AG04450 (cell line): ENCODE measurements at places on chromosomes 12 and 14.

DNA sequence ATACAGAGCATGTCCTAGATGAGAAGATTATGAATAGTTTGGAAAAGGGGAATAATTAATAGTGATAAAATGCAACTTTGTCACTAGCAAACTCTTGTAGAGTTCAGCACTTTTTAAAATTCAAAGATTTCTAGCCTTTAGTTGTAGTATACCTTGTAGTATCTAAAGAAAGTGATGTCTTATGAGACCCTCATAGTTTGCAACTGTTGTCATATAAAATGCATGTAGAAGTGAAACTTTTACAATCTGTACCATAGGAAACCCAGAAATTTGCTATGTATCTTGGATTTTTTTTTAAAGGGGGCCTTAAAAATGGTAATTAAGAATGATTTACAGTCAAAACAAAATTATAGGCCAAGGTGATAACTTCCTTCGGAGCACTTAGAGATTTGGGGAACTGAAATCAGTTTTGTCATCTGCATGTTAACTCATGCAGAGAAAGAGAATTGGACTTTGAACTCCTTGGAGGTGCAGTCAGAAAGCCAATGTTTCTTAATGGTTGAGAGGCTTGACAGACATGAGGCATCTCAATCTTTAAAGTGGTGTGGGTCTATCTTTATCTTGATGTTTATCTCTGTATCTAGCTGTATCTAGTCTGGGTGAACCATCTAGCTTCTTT, 1.3 kb downstream of the LRRK2 start:
- no peak for DNase-seq

DNA sequence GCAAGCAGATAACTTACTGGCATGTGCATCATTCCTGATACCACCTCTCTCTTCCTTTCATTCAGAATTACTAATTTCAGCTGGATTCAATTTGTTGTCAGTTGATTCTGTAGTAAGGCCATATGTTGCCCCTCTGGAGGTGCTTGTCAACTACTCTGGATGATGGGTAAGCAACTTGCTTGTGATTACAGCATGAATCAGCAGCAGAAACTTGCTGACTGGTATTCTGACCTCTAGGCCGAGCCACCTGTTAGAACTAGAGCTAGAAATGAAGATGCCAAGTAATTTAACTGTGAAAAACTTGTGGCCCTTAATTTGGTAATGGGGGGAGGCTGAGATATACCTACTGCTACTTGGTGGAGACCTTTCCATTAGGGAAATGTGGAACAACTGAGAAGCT, 5.1 kb downstream of the RNF10 start:
- DNase-seq, result no peak

DNA sequence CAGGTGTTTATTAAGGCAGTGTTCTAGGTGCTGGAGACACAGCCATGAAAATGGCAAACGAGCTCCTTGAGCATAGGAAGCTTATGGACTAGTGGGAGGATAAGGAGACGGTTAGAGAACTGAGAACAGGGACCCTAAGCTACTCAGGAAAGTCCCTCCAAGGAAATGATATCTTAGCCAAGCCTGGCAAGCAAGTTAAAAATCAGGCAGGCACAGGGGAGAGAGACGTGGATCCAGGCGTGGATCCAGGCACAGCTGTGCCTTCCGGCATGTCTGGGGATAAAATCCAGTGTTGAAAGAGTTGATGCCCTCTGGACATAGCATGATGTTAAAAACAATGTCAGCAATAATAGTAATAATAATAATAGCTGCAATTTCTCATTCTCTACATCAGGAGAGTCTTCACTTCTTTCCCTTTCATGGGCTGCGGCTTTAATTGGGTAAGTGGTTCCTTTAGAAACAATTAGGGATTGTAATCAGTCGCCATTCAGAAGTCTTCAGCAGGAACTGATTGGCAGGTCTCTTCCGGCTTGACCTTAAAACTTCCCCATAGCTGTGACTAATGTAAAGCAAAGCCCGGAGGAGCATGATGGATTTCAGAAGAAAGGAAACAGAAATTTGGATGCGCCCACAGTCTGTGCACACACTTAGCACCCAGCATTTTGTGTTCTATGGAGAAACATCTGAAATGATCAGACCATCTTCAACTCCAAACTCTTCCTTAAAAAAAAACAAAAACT, 230.2 kb downstream of the SLC41A2 start:
- no peak for DNase-seq

GRCh38 chr12:122003651-122004611, 17.8 kb upstream of the BCL7A start:
- DNase-seq, result no peak

DNA sequence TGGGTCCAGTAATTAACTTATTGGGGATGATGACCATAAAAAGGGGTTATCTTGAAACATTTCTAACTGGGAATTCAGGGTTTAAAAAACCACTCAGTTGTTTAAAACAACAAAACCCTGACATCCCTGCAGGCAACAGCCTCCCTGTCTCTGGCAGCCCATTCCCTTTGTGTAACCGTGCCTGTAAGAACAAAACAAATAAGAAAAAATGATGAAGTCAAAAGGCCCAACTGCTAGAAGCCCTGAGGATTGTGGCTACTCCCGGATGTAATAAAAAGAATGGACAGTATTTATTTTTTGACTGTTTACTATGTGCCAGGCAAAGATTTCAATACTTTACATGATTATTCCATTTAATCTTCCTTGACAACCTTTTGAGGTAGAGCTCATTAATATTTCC, 75.3 kb downstream of the TMCC3 start:
- no peak for DNase-seq

DNA sequence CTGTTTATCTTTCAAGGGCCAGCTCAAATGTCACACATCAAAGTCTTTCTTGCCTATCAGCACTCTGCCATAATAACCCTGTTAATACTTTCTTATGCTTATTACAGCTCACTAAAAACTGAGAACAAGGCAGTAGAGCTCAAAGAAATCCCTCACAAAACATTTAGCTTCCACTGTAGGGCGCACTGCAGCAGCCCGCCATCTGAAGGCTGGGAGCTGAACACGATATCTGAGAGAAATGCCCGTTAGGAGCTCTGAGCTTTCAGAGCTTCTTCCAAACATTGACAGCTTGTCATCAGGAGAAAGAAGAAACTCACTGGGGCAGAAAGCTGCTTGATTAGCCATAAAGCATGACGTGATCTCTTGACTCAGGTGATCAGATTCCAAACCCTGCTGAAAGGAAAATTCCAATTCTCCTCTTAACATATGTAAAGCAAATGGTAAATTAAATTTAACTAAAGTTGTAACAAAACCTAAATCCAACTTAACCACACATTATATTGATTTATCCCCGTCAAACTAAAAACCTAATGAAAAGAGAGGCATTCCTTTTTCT, 175.7 kb downstream of the C12orf50 start:
- DNase-seq, result no peak

- no peak for DNase-seq
Measured at GRCh38 chr14:68193970-68194681, 374.5 kb downstream of the RAD51B start.

DNA sequence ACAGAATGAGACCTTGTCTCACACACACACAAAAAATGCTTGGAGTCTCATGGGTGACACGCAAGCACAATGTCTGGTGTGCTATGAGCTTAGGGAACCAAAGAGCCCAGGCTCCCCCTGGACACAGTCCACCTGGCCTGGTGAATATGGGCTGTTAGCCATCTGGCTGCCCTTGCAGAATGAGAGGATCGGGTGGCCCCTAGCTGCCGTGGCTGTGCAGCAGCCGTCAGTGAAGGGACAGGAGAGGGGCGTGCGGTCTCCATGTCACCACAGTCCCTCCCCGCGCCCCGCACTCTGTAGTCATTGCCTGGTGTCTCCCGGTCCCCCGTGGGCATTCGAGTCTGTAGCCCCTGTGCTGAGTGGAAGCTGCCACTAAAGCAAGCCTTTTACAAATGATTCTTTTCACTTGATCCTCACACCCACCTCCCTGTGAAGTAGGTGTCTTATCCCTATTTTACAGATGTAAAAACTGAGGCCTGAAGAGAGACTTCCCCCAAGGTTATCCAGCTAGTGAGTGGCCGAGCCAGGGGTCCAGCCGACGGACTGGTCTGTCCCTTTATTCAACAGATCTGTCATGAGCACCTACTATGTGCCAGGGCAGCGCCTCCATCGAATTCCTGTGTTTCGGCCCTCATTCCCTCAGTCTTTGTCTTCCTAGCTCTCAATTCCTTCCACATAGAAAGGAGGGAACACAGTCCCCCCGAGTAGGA, 18.8 kb downstream of the MVK start:
- DNase-seq, result no peak

- no peak for DNase-seq
Measured at GRCh38 chr12:58314610-58315009, 373.2 kb downstream of the ATP23 start.

GRCh38 chr12:22974865-22975264, 349.9 kb downstream of the ETNK1 start:
- DNase-seq, result peak; percentile 66
